ENCODE measurements at places on chromosomes 11 and 22.

- H3K27me3 ChIP-seq, result peaks cover 12% of the 10 kb centered on the region
- DNase-seq, result no peak
- peaks cover 7% of the 10 kb centered on the region for H3K4me1 ChIP-seq
- H3K4me3 ChIP-seq, result no peak overlapping the region
- H3K36me3 ChIP-seq, result no peaks in the 10 kb centered on the region
- H3K27ac ChIP-seq, result no peak overlapping the region
These were observed 80.1 kb downstream of the SVIP start for GRCh38 chr11:22749536-22749935.

DNA sequence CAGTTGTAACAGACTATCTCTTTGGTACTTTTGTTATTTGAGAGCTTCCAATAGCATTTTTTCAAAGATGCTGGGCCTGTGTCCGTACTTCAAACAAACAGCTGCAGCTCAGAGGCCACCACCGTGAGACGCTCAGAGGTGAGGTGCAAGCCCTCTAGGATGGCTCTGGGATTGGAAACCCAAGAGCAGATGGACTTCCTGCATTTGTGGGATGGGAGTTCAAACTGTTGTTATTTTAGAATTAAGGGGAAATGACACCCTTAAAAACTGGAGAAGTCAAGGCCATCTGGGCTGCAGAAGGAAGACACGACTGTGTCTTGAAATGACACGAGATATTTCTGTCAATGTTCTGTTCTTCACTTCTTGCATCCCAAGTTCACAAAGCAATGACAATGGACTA is 9.2 kb upstream of the IL10RA start:
- peak overlapping the region; percentile 19 for H3K27ac ChIP-seq
- H3K4me3 ChIP-seq, result no peak overlapping the region
- H3K36me3 ChIP-seq, result peaks cover 37% of the 10 kb centered on the region

DNA sequence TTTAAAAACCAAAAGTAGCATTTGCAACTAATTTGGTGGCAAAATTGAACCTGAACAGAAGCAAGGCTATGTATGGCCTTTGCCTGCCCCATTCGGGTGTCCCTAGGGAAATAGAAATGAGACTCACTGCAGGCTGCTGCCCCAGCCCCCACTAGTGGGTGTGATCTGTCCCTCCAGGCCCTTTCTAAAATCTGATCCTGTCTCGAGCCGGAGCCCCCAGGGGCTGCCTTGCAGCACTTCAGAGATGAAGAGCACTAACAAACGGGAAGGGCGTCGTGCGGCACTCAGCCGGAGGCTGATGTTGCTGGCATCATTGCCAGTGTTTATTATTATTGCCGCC is 43.2 kb downstream of the CD82 start:
- peaks cover 69% of the 10 kb centered on the region for H3K4me1 ChIP-seq
- peak overlapping the region; percentile 90 for H3K27ac ChIP-seq
- H3K4me3 ChIP-seq, result no peak overlapping the region
- H3K27me3 ChIP-seq, result no peaks in the 10 kb centered on the region

DNA sequence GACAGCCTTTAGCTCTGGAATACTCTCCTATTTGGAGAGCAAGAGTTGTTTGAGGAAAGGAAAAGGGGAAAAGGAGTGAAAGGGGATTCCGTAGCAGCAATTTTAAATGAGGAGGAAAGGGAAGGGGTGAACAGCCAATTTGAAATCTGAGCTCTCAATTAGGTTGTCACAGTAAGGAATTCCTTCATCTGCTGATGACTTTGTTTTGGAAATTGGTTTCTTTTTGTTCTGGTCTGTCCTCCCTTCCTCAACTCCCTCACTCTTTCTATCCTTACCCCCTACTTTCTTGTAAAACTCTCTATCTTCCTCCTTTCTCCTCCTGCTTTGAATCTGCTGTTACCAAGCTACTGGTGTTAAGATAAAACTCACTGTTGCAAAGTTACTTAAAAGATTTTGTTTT is 1155.6 kb downstream of the DLG2 start:
- H3K27ac ChIP-seq, result no peak overlapping the region
- no peaks in the 10 kb centered on the region for H3K27me3 ChIP-seq
- H3K4me3 ChIP-seq, result no peak overlapping the region
- DNase-seq, result no peak

DNA sequence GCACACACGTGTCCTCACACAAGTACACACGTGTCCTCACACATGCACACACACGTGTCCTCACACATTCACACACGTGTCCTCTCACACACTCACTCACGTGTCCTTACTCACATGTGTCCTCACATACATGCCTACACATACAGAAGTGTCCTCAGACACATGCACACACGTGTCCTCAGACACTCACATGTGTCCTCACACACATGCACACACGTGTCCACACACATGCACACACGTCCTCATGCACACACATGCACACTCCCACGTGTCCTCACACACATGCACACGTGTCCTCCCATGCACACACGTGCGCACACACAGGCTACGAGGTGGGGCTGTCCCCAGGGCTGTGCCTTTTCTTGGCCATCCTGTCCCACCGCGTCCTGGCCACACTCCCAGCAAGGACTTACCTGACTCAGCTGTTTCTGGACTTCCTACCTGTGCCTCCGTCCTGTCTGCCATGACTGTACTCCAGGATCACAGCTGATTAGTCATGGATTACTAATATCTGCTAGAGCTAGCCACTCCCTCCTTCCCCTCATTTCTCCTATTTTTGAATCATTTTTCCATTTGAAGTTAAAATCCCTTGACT is 990.2 kb downstream of the BRD1 start:
- H3K36me3 ChIP-seq, result peaks cover 3% of the 10 kb centered on the region
- no peak overlapping the region for H3K27ac ChIP-seq
- H3K27me3 ChIP-seq, result no peaks in the 10 kb centered on the region
- H3K4me1 ChIP-seq, result no peaks in the 10 kb centered on the region

DNA sequence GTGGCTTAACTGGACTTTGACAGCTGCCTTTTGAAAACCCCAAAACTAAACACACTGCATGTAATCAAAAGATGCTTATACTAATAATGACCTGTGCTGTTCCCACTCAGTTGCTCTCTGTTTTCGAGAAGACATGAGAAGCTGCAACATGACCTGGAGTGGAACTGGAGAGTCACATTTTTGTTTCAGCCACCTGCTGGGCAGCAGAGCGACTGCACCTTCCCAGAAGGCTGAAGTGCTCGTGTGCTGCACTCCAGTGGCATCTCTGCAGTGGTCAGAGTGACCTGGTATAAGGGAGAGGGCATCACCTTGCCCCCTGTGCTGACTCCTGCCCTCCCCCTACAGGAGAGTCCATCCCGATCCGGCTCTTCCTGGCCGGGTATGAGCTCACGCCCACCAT is 8.6 kb downstream of the THYN1 start:
- H3K4me1 ChIP-seq, result peaks cover 8% of the 10 kb centered on the region
- H3K27me3 ChIP-seq, result no peaks in the 10 kb centered on the region
- H3K27ac ChIP-seq, result peak overlapping the region; percentile 47

DNA sequence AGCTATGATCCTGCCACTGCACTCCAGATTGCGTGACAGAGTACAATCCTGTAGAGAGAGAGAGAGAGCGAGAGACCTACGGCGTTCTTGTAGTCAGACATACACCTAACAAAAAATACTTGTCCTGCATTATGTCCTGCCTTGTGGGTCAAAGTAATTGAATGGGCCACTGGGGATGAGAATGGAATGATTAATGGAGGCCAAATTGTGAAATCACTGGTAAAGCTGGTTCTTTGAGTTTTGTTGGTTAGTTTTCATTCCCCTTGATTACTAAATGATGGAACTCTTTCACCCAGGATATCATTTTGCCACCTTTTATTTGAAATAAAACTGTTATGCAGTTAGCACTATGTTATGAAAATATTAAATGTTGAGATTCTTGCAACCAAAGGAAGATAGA is 18.7 kb downstream of the GAS2 start:
- no peaks in the 10 kb centered on the region for H3K4me1 ChIP-seq
- H3K27ac ChIP-seq, result no peak overlapping the region
- H3K36me3 ChIP-seq, result no peaks in the 10 kb centered on the region

DNA sequence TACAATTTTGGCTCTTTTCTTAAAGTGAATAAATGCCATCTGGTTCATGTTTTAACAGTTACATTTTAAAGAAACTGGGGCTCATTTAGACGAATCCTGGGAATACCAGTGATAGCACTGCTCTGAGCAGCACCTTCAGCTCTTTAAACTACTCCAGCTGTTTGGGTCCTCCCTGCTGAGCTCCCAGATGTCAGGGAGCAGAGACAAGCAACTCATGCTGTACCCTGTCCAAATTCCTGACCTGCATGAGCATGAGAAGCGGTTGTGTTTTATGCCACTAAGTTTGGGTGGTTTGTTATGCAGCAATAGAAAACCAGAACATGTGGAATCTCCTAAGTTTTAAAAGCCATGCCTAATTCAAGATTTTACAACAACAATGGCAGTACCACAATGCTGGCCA is 90.0 kb downstream of the FDX1 start:
- H3K36me3 ChIP-seq, result peaks cover 1% of the 10 kb centered on the region
- no peaks in the 10 kb centered on the region for H3K27me3 ChIP-seq
- DNase-seq, result no peak
- no peak overlapping the region for H3K27ac ChIP-seq

DNA sequence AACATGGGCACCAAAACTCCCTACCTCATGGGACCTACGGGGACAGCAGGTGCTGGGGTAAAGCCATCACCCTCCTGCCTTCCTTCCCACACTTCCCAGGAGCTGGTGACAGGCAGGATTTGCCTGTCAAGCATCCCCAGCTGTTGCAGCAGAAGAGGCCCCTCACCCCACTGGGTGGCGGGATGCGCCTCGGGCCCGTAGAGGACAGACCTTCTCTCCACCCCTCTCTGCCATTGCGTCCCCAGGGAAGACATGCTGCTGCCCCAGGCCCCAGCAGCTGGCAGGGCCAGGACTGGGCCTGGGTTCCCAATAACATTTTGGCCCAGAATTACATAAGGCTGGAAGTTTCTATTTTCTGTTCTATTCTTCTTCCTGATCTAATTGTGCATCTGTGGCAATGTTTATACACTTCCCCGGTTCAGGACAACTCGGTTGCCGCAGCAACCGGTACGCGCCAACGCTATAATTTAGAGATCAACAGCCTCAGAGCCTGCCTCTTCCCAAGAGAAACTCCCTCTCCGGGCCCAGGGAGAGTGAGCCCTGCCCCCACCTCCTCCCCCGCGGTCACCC is 25.4 kb downstream of the KCNJ4 start:
- H3K36me3 ChIP-seq, result no peaks in the 10 kb centered on the region
- H3K4me3 ChIP-seq, result no peak overlapping the region
- DNase-seq, result no peak
- no peaks in the 10 kb centered on the region for H3K27me3 ChIP-seq

GRCh38 chr11:78045851-78046485 is 17.7 kb upstream of the THRSP start:
- peaks cover 5% of the 10 kb centered on the region for H3K27me3 ChIP-seq
- peaks cover 12% of the 10 kb centered on the region for H3K4me1 ChIP-seq
- no peak overlapping the region for H3K4me3 ChIP-seq
- DNase-seq, result peak; percentile 68

DNA sequence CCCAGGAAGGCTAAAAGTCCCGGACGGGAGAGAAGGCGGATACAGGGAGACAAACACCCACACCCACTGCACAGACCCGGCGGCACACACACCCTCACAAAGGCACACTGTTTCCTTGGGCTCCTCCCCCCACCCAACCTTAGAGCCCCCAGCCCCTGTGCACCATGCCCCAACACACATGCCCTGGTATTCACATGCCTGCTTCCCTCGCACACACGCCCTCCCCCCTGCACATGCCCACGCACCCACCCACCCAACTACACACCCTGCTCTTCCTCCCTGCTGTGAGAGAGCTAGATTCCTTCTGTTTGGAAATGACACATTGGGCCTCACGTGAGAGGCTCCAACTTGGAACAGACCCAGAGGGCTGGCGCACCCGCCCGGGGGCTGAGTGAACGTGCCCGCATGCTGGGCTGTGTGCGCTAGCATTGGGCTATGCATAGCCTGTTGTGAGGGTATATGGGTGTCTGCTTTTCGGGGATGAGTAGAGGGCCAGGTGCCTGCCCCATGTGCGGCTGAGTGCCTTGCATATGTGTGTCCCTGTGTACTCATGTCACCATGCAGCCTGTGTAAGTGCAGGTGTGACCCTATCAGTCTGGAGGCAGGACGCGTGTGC is 518 bp upstream of the CHRM1 start:
- H3K36me3 ChIP-seq, result no peaks in the 10 kb centered on the region
- H3K4me1 ChIP-seq, result peaks cover 20% of the 10 kb centered on the region
- DNase-seq, result no peak
- no peak overlapping the region for H3K4me3 ChIP-seq
- no peak overlapping the region for H3K27ac ChIP-seq

DNA sequence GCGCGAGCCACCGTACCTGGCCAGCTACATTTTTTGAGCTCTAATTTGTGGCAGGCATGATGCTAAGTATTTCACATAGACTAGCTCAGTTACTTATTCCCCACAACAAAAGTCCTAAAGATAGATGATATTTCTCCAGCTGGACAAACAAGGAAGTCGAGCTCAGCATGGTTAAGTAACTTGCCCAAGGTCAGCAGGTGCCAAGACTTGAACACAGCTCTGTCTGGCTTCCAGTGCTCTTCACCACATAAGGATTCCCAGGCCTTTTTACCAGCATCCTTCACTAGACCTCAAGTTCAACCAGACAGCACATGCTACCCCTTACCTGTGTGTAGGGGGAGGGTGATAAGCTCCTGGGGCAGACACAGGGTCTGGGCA is 177.3 kb upstream of the NCAM1 start:
- H3K4me3 ChIP-seq, result no peak overlapping the region
- no peaks in the 10 kb centered on the region for H3K4me1 ChIP-seq
- H3K27me3 ChIP-seq, result peaks cover 2% of the 10 kb centered on the region
- DNase-seq, result no peak
- H3K36me3 ChIP-seq, result no peaks in the 10 kb centered on the region
- H3K27ac ChIP-seq, result no peak overlapping the region

DNA sequence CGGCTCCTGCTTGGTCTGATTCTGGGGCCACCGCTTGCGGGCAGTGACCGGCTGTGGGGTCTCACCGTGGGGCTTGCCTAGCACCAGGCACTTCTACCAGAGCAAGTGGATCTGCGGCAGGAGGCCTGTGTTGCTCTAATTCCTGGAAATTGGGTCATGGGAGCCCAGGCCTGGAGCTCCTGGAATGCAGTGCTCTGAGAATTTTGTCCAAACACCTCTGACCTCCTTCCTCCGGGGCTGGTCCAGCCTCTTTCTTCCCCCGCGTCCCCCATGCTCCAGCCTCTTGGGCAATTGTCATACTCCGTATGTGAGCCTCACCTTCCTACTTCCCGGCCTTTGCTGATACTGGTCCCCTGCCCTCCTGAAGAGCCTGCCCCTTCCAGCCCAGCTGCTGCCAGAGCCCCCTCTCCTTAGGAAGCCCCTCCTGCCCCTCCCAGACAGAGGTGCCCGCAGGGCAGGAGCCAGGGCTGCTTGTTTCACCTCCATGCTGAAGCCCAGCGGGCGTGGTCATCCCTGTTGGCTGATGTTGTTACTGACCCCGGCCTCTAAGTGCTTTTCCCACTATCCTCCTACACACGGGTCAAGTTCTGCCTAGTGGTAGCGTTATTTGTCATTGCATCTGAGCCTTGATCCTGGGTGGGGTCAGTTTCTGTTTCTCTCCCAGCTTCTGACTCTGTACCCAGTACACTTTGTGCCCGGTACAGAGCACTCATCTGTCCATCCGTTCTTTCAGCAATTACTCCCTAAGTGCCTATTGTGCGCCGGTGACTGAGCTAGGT is 9.6 kb downstream of the MGAT3 start:
- H3K36me3 ChIP-seq, result peaks cover under 1% of the 10 kb centered on the region
- H3K27ac ChIP-seq, result peak overlapping the region; percentile 25
- peaks cover 34% of the 10 kb centered on the region for H3K4me1 ChIP-seq
- no peaks in the 10 kb centered on the region for H3K27me3 ChIP-seq
